Fibroblast of skin of left biceps (primary cell): ENCODE measurements at places on chromosomes 4 and X.
A peak's percentile ranks its signal among the peaks of the same experiment; 100 is the strongest.

DNA sequence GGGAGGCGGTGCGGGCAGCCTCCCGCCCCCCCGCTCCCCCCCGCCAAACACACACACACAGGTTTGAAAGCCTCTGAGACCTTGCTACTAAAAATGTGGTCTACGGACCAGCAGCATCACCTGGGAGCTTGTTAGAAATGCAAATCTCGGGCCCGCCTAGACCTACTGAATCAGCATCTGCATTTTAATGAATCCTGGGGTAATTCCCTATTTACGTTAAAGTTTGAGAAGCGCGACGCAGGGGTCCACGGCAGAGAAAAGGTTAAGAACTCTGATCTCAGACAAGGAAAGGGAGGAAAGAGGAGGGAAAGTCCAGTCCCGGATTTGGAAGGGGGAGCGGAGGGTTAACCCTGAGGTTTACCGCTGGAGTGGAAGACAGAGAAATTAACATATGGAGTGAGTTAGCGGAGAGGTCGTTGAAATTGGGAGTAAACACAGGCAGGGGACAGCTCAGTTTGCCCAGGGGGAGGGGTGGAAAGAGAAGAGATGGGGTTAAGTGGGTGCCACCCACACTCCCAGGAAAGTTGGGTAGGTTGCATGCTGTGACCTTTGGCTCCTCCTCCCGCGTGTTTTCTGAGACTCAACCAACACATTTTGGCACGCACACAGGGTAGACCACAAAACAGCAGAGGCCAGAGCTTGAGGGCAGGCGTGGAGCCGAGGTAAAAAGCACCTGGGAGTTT lies 483.6 kb downstream of the BCOR start:
- no peak for DNase-seq

DNA sequence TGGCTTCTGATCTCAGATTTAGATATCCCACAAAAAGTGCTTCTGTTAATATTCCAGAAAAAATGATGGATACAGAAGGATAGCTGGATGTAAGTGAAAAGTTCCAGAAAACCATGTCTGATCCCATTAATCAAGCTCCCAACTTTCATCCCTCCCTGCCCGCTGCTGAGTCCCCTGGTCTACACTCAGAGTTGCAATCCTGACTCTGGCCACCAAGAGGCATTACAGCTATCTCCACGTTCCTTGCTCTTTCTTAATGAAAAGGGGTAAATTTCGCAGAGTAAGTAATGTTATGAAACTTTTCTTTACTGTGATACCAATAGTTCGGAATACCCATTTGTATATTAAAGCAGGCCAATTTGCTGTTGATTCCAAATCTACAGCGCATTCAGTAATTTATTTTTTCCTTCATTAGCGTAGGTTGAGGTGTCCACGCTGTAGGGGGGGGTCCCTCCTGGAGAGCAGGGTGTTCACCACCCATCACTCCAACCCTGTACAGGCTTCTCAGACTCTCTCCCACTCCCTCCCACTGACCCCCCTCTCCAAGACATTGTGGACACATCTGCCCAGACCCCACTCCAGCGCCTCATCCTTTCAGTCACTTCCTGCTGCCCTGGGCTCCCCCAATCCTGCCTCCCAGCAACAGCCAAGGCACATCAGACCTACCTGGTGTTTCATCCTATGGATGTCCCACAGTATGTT lies 55.1 kb downstream of the RAB40A start:
- DNase-seq = no peak

- DNase-seq = no peak
Observed at GRCh38 chr4:67167849-67168248, 377.5 kb downstream of the CENPC start.

DNA sequence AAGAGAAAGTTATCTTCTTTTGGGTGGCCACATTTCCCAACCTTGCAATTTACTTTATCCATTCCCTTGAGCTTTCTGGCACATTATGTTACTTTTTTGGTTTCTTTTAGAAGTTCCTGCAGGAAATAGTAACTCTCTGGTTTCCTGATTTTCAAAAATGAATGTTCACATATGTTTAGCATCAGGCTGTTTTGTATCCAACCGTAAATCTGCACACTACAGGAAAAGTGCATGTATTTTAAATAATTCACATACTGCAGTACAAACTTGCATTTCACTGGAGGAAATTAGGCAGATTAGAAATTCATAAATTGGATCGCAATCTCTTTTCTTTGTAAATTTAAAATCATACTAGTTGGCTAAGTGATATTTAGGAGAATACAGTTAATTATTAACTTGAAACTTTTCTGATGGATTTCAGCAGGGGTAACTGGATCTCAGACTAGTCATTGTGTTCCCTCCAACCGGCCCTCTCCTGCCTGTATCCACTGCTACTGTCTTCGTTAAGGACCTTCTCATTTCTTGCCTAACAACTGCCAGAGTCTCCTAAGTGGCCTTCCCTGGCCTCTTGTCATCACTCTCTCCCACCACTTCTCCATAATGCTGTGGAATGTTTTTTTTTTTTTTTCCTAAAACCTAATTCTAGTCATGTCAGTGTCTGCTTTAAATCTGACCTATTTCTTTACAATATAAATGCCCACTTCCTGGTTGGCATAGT lies 137.2 kb downstream of the UNC5C start:
- no peak for DNase-seq

GRCh38 chr4:124276461-124276860 lies 436.1 kb downstream of the ANKRD50 start:
- DNase-seq = no peak

DNA sequence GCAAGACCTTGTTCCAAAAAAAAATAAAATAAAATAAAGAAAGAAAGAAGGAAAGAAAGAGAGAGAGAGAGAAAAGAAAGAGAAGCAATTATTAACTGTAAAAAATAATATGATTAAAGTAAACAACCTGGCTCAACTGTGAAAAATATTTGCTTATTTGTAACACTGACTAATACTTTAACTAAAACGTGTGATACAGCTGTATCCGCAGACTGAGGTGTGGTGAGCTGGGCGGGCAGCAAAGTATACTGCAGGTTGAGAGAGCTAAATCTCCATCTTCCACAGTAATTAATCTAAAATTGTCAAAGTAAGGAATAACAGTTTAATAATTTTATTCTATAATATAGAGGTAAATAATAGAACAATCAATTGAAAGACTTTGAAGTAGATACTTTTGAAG lies 145.5 kb upstream of the FAM241A start:
- DNase-seq = no peak

GRCh38 chr4:31104043-31104442 lies 383.9 kb downstream of the PCDH7 start:
- DNase-seq = no peak

DNA sequence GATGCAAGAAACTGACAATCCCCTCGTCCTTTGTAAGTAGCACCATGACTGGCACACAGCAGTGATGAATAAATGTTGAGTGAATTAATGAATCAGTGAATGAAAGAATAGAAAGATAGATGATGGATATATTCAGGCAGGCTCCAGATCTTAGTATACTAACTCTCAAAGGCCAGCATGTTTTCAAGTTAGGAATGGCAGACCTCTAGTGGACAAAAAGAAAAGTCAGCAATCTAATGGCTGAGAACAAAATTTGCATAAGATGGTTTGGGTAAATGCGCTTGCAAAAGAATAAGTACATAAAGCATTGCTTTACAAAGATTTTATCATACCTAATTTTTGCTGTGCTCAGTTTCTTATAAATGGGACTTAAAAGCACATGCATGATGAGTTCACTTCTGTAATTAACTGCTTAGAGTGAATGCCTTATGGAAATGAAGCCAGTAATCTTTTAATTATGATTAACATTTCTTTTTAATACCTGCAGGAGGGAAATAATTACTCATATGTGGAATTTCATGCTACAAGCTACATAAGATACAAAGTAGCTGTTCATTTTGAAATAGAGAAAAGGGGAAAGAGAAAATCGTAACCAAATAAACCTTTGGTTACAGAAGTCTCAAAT lies 126.9 kb upstream of the GPRIN3 start:
- DNase-seq = peak; percentile 4

DNA sequence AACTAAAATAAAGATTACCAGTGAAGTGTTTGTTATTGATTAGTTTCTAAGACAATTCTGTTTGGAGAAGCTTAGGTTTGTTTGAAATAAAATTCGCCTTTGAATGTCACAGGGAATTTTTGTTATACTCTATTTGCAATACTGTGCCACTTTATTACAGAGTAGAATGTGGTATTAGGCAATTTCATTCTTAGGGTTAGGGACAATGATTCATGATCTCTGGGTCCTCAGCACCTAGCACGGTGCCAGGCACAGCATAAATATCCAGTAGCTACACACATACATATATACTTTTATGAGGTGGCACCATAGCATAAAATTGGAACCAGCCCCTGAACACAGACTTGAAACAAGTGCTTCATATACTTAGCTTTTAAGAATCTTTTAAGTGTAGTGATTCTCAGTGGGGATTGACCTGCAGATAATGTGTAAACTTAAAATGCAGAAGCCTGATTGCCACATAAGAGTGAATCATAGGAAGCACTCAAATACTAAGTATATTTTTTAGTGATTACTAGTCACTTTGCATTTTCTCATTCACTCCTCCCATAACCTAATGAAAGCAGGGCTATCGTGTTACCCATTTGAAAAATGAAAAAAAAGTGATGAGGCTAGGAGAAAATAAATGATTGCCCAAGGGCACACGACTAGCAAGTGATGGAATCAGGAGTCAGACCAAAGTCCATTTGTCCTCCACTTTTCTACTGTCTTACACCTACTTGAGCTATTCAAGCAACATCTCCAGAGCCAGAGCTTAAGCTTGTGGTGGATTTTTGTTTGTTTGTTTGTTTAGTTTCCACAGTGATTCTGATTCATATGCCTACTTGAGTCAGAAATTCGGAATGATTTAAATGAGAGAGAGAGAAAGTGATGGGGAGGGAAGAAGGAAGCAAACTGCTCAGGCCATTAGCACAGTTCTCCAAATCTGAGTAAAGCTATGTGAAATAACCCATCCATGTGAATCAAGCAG lies 366.0 kb upstream of the FGF13 start:
- DNase-seq = no peak

GRCh38 chrX:130676861-130677260 lies 226.1 kb downstream of the ENOX2 start:
- DNase-seq = no peak

DNA sequence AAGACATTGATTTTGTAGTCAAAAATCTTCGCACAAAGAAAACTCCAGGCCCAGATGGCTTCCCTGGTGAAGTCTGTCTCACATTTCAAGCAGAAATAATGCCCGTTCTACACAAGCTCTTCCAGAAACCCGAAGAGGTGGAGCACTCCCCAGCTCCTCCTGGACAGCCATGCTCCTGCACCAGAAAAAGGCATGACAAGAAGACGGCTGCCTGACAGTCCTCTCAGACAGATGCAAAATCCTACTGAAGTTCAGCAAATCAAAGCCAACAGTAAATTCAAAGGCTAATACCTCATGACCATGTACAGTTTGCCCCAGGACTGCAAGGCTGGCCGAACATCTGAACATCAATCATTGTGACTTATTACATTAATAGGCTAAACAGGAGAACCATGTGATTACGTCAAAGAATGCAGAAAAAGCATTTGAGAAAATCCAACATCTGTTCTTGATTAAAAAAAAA lies 30.8 kb upstream of the MXD4 start:
- peak; percentile 45 for DNase-seq

DNA sequence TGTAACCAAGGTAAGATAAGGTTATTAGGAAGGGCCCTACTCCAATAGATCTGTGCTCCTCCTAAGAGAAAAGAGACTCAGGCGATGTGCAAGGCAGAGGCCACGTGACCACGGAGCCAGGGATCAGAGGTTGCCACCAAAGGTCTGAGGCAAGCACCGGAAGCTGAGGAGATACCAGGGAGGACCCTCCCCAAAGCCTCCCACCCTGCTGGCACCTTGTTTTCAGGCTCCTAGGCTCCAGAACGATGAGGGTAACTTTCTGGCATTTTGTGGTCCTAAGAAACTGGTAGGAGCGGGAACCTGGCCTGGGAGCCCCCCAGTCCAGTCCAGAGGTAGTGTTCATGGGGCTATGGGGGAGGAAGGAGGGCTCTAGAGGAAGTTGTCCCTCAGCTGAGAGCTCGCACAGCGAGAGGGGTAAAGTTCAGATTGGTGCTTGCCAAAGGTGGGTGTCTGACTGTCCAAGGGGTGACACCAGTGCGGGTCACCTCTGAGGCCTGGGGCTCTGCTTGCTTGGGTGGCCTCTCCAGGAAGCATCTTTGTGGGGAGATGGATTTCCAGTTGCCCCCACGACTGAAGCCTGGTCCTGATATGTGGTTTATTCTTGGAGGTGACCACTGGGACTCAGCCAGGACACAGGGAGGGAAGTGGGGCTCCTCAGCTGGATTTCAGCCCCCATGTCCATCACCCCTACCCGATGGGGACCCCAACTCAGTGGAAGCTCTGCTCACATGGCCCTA lies 7.5 kb upstream of the LETM1 start:
- no peak for DNase-seq

GRCh38 chr4:107855723-107856122 lies 31.0 kb downstream of the SGMS2 start:
- DNase-seq = no peak

GRCh38 chr4:81738891-81739290 lies 267.2 kb upstream of the RASGEF1B start:
- no peak for DNase-seq

- no peak for DNase-seq
Observed at GRCh38 chr4:159006202-159006601, 96.7 kb upstream of the RAPGEF2 start.

- no peak for DNase-seq
Observed at GRCh38 chrX:50442426-50443116, 28.1 kb downstream of the DGKK start.

GRCh38 chr4:70945452-70946055 lies 43.4 kb downstream of the MOB1B start:
- DNase-seq = no peak

GRCh38 chr4:170157670-170158069 lies 67.9 kb upstream of the AADAT start:
- DNase-seq = no peak

GRCh38 chrX:103066606-103067005 lies 2.6 kb upstream of the BEX1 start:
- no peak for DNase-seq

DNA sequence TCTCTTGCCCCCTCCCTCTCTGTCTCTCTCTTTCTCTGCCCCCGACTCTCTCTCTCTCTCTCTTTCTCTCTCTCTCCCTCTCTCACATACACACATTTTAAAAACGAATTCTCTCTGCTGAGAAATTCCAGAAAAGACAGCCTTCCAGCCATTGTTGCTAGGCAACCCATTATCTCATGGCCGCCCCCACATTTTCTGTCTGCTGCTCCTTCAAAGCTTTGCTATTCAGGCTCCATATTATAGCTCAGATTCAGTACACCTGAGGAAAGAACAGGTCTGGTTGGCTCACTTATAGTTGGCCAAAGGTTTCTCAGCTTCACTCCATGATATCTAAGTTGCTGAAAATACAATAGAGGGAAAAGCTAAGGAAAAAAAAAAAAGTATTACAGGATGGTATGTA lies 174.4 kb upstream of the RADX start:
- no peak for DNase-seq

DNA sequence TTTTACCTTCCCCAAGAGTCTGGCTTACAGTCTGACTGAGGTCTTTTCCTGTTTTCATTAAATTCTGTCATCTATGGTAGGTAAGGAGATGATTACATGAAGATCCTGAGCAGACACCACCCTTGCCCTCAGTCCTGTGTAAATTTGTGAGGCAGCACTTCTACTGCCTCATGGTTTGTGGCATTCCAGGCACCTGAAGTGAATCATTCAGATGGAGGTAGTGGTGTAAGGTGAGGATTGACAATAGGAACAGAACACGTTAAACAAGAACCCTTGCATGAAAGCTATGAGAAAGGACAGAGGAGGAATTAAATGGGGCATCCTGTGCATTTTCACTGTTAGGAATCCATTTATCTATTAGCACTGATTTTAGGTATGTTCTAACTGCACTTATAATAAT lies 618.6 kb downstream of the TLL1 start:
- no peak for DNase-seq
